Mesothelial cell of epicardium (in vitro differentiated cells): ENCODE measurements at places on chromosomes 1 and 21. TPM values are rescaled to one million over a fixed set of nuclear protein-coding genes. Genes with fewer than 3 reads are reported as not detected.

DNA sequence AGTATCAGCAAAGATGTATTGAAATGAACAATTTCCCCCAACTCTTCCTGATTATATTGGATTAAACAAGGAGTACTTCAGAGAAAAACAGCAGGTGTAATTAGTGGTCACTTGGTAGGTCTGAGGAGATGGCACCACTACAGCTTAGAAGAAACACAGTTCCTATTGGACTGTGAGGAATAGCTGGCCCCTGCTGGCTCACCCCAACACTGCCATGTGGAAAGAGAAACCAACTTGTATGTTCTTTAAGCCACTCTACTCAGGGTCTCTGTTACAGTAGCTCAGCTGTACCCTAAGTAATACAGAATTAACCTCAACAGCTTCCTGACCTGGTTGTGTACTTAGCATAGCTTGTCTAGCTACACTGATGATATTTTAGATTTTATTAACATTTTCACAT lies 26.5 kb upstream of the MTR start:
- no peak for DNase-seq
- peaks cover 8% of the 10 kb centered on the region for H3K4me1 ChIP-seq
- H3K4me3 ChIP-seq, result no peak overlapping the region

DNA sequence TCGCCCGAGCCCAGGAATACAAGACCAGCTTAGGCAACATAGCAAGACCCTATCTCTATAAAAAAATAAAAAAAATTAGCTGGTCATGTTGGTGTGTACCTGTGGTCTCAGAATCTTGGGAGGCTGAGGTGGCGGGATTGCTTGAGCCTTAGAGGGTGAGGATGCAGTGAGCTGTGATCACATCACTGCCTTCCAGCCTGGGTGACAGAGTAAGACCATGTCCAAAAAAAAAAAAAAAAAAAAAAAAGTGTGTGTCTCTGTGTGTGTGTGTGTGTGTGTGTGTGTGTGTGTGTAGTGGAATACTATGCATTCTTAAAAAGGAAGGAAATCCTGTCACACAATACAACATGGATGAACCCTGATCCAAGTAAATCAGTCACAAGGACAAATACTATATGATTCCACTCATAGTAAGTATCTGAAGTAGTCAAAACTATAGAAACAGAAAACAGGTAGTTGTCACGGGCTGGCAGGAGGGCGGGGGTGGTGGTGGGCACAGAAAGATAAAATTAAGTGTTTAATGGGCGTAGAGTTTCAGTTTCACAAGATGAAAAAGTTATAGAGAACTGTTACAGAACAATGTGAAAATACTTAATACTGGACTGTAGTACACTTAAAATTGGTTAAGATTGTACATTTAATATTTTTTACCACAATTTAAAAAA lies 47.8 kb downstream of the SELENOF start:
- DNase-seq, result no peak
- no peak overlapping the region for H3K27ac ChIP-seq
- H3K27me3 ChIP-seq, result no peaks in the 10 kb centered on the region
- no peak overlapping the region for H3K4me3 ChIP-seq
- peaks cover 17% of the 10 kb centered on the region for H3K36me3 ChIP-seq
- no peaks in the 10 kb centered on the region for H3K4me1 ChIP-seq

- no peak overlapping the region for H3K27ac ChIP-seq
- no peaks in the 10 kb centered on the region for H3K27me3 ChIP-seq
- DNase-seq, result no peak
- H3K4me1 ChIP-seq, result peaks cover 15% of the 10 kb centered on the region
- H3K36me3 ChIP-seq, result no peaks in the 10 kb centered on the region
Observed at GRCh38 chr1:31514117-31514516, 62.2 kb upstream of the TINAGL1 start.

- no peaks in the 10 kb centered on the region for H3K36me3 ChIP-seq
- H3K4me3 ChIP-seq, result no peak overlapping the region
- peaks cover 9% of the 10 kb centered on the region for H3K4me1 ChIP-seq
- no peak for DNase-seq
- no peak overlapping the region for H3K27ac ChIP-seq
- H3K27me3 ChIP-seq, result no peaks in the 10 kb centered on the region
Observed at GRCh38 chr1:237232501-237232900, 190.5 kb downstream of the RYR2 start.

DNA sequence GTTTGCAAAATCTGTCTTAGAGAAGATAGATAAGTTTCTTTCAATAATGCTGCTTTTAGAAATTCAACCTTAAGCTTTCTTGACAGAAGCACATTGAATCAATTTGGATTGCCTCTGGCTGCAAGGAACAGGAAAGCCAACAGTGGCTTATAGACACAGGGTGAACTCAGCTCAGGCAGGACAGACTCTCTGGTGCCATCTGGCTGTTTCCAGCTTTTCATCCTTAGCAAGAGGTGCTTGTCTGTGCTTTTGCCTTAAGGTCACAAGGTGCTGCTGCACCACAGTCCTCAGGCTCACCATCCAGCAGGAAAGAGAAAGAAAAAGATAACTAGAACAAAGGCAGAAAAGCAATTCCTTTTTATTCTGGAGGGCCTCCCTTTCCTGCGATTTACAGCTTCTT lies 93.7 kb upstream of the ETS2 start:
- H3K27ac ChIP-seq, result no peak overlapping the region
- H3K36me3 ChIP-seq, result no peaks in the 10 kb centered on the region
- DNase-seq, result no peak
- H3K27me3 ChIP-seq, result no peaks in the 10 kb centered on the region

DNA sequence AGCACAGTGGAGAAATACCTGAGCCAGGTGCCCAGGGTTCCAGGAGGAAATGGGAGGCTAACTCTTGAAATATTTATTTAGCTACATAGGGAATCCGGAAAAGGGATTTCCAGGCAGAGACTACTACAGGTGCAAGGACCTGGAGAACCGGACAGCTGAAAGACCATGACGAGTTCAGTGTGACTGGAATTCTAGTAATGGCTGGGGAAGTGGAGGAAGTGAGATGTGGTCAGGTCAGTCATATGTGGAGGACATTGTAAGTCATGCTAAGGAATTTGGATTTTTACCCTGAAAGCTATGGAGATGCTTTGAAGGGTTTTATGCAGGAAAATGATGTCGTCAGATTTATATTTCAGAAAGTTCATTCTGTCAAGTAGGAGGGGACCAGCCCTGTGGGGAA lies 1.8 kb downstream of the CAP1 start:
- H3K4me3 ChIP-seq, result peak overlapping the region; percentile 33
- H3K27ac ChIP-seq, result peak overlapping the region; percentile 32
- H3K27me3 ChIP-seq, result no peaks in the 10 kb centered on the region
- H3K36me3 ChIP-seq, result peaks cover 9% of the 10 kb centered on the region

DNA sequence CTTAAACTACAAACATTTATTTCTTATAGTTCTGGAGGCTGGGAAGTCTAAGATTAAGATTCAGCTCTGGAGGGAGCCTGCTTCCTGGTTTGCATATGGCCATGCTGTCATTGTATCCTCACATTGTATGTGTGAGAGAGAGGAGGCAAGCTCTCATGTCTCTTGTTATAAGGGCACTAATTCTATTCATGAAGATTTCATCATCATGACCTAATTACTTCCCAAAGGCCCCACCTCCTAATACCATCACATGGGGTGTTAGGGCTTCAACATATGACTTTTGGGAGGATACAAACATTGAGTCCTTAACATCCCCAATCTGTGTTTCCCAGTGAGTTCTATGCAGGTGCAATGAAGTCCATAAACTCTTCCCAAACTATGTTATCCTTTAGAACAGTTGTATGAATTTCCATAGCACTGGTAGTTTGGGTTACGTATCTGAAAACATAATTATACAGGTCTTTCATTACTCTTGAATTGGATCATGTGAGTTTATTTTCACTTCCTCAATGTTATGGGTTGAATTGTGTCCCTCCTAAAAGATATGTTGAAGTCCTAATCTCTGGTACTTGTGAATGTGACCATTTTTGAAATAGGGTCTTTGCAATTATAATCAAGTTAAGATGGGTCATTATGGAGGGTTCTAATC lies 124.2 kb downstream of the RUNX1 start:
- H3K4me3 ChIP-seq, result no peak overlapping the region
- no peaks in the 10 kb centered on the region for H3K27me3 ChIP-seq
- H3K4me1 ChIP-seq, result peaks cover 7% of the 10 kb centered on the region
- no peaks in the 10 kb centered on the region for H3K36me3 ChIP-seq

GRCh38 chr1:159943278-159943640 lies 2.2 kb downstream of the IGSF9 start:
- DNase-seq, result no peak
- peaks cover 2% of the 10 kb centered on the region for H3K27me3 ChIP-seq
- peak overlapping the region; percentile 75 for H3K27ac ChIP-seq
- peaks cover 9% of the 10 kb centered on the region for H3K36me3 ChIP-seq
- peaks cover 69% of the 10 kb centered on the region for H3K4me1 ChIP-seq

The YBX1 gene
- 405 to 423 TPM (median 411 TPM) in 3 replicates for total RNA-seq

The TUT4 gene
- total RNA-seq, result 123 to 132 TPM (median 129 TPM) in 3 replicates

The LCK gene
- total RNA-seq, result 1.4 to 1.8 TPM (median 1.5 TPM) in 3 replicates

The CTSE gene
- total RNA-seq, result 0.16 TPM in 1 of 3 replicates, not detected in the others
